Bone marrow (tissue), 2 donors: ENCODE measurements at places on chromosomes 4 and X.

DNA sequence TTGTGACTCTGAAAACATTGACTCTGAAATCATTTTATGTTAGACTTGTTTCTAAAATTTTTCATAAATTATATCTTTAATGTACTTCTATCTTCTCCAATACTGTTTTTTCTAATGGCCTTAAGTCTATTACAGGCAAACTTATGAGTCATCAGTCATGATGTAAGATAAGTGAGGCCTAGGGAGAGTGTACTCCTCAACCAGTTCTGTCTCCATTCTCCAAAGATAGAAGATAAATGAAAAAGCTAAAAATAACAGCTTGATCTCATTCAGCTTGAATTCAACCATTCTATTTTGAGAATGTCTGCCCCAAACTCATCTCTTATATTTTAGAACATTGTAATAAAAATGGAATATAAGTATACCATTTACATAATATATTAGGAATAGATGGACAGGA lies 34.5 kb downstream of the STBD1 start:
- peak; percentile 4 for DNase-seq

DNA sequence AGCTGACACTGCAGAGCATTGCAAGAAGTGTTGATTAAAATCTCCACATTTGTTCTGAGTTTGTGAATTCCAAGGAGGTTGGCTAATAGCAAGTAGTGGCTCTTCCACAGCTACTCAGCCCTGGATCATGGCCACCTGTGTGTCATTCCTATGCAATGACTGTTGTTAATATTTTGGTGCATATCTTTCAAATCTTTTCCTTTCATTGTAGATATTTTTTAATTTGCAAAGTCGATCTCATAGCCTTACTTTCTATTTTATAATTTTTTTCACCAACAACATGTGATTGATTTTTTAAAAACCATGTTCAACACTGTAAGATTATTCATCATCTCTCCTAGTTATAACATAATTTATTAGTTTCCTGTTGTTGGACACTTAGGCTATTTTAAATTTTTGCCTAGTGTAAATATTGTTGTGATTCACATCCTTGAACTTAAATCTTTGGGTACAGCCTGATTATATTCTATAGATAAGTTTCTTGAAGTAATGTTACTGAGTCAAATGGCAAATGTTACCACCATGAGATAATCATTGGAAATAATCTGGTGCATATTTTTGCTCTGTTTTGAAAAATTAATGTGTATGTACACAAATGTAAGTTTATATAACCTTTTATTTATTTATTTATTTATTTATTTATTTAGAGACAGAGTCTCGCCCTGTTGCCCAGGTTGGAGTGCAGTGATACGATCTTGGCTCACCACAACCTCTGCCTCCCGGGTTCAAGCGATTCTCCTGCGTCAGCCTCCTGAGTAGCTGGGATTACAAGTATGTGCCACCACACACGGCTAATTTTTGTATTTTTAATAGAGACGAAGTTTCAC lies 17.1 kb upstream of the ARHGAP10 start:
- no peak for DNase-seq

DNA sequence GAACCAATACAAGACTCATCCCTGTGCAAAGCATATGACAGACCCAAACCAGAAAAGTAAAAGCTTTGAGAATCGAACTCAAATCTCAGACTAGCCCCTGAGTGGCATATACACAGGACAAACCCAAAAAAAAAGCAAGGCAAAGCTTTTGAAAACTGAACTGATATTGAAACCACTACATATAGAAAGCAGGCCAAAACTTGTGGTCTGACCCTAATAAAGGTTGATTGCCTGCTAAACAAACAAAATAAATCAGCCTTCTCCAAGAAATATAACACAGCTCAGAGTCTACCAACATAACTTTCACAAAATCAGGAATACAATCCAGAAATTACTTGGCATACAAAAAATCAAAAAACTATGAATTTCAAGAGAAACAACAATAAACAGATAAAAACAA lies 40.3 kb downstream of the LRBA start:
- no peak for DNase-seq

GRCh38 chr4:145132511-145133098 lies 34.5 kb downstream of the ABCE1 start:
- DNase-seq: peak; percentile 38

- DNase-seq: no peak
Observed at GRCh38 chr4:153594210-153594609, 89.9 kb upstream of the TLR2 start.
